ENCODE measurements at places on chromosomes 12 and 14.

DNA sequence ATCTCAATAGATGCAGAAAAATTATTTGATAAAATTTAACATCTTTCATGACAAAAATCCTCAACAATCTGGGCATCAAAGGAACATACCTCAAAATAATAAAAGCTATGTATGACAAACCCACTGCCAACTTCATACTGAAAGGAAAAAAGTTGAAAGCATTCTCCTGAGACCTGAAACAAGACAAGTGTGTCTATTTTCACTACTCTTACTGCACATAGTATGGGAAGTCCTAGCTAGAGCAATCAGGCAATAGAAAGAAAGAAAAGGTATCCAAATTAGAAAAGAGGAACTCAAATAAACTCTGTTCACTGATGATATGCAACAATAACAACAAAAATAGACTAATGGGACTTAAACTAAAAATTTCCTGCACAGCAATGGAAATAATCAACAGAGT, 90.1 kb downstream of the SLCO1B1 start:
- no peak for DNase-seq

- no peak for DNase-seq
Measured at GRCh38 chr12:90543841-90544240, 411.1 kb downstream of the CCER1 start.

GRCh38 chr14:95533822-95534221, 1.0 kb upstream of the GLRX5 start:
- DNase-seq, result no peak

DNA sequence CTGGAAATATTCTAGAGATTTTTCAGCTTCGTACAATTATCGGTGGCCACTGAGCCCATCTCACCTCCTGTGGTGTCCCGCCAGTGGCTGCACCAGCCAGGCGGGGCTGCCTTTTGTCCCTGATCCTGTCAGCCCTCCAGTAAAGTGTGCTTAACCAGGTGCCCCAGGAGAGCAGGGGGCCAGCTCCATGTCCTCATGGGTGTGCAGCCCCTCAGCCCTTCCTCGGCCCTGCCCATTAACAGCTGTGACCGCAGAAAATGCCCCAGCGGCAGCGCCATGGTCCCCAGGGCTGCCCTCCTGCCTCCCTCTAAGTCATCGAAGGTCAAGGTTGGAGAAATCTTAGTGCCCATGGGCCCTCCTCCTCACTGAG, 188.5 kb downstream of the ZFP36L1 start:
- DNase-seq, result no peak

DNA sequence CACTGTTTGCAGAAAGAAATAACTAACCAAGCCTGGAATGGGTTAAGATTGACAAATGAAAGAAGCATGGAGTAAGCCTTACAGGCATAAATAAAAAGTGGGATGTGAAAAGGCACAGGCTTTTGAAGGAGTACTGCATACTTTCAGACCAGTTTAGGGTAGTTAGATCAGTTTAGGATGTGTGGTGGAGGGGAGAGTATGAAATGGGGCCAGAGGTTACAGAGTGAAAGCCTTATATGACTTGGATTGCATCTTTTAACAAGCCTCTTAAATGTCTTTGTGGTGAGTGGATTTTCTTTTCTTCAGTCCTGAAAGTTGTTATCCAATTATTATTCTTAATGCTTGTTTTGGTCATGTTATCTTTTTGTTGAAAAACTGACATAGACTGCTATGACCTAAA, 52.2 kb upstream of the TRHDE start:
- no peak for DNase-seq

GRCh38 chr14:47150267-47150666, 498.7 kb upstream of the RPL10L start:
- no peak for DNase-seq

Data from fibroblast of gingiva (primary cell).